ENCODE measurements at places on chromosomes 11 and 22.

- no peak for DNase-seq
Measured at GRCh38 chr11:128628686-128629085, 41.3 kb upstream of the ETS1 start.

DNA sequence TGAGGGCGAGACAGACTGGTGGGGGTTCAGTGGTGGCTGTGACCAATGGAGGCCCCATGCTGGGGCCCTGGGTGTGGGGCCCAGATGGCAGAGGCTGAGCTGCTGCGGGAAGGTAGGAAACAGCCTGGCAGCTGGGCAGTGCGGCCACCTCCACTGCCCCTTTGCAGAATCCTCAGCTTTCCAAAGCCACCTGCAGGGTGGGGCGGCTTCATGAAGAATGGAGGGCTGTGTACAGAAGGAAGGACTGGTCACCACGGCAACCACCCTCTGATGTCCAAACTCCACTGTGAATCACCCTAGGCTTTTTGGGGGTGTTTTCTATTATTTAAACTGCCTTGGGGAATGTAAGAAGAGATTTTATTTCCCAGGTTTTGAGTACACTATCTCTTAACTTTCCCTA is 166.3 kb upstream of the NAV2 start:
- DNase-seq, result no peak

GRCh38 chr11:115049796-115050195 is 371.5 kb downstream of the NXPE2 start:
- no peak for DNase-seq

GRCh38 chr11:10326012-10326964 is 21.4 kb downstream of the ADM start:
- no peak for DNase-seq

GRCh38 chr11:101267654-101268053 is 138.0 kb upstream of the PGR start:
- no peak for DNase-seq

- peak; percentile 46 for DNase-seq
Measured at GRCh38 chr22:39306456-39307361, 12.7 kb downstream of the RPL3 start.

DNA sequence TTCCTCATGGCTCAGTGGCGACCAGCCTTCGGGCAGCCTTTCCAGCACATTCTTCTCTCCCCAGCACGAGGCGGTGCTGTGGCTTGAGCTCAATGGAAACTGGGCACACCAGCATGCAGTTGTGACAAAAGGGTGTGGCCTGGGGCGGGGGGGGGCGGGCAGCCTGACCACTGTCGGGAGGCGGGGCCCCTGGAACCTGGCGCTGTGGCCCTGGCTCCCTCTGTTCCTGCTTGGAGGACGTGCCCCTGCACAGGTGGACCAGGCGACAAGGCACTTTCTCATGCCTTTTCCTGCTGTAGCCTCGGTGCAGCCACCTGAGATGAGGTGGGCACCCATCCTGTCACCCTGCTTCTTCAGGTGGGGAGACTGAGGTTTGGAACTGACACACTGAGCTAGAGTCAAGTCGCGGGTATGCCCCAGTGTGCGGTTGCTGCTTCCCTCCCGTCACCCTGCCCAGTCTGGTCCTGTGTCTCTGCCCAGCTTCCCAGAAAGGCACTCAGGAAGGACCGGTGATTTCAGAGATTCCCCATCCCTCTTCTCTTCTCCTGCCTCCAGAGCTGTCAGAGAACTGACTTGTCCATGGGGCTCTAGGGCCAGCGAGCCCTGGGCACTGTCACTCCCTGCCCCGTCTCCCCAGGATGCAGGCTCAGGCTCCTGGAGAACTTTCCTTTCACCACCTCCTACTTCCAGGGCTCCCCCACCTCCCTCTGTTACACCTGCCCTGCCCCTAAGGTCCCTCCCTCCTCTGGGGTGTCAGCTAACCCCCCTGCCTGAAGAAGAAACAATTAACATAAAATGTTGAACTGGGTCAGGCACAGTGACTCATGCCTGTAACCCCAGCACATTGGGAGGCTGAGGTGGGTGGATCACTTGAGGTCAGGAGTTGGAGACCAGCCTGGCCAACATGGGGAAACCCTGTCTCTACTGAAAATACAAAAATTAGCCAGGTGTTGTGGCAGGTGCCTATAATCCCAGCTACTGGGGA is 9.9 kb downstream of the B3GAT1 start:
- no peak for DNase-seq

- no peak for DNase-seq
Measured at GRCh38 chr11:33360642-33361041, 103.5 kb downstream of the HIPK3 start.

DNA sequence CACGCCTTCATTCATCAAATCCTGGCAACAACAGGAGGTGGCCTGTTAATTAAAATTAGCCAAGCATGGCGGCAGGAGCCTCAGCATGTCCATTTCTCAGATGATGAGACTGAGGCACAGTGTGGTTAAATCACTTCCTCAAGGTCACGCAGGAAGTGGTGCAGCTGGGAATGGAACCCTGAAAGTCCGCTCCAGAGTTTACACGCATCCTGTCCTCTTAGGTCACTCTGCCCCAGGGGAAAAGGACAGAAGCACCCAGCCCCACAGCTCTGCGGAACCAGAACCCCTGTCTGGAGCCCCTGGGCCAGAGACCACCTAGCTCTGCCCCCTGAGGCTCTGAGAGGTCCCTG is 19.6 kb downstream of the RPL3 start:
- no peak for DNase-seq

DNA sequence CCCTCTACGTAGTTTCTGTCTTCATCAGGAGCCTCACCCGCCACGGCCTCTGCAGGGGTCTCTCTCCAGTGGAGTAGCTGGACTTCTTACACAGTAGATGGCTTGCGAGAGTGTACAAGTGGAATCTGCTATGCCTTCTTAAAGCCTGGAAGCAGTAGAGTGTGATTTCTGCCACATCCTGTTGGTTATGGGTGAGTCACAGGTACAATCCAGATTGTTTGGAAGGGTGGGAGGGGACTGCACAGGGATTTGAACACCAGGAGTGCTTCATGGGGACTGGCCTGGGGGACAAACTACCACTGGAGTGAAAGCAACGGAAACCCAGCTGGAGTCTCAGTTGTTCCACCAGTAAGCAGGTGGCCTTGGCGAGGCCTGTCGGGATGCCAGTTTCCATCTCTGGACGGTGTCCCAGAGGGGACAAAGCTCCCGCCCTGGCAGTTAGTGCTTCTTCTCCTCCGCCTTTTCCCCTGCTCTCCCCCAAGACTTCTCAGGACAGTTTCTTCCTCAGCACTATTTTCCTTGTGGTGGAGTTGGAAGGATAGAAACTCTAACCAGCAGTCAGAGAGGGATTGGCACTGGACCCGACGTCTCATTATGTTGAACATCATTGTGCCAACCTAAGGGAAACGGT is 85.0 kb upstream of the RCN1 start:
- DNase-seq, result no peak

- no peak for DNase-seq
Measured at GRCh38 chr11:76729214-76729613, 53.9 kb upstream of the TSKU start.
